Right forelimb (tissue), 1 donor: ENCODE measurements at places on chromosomes 11 and 22.

- no peak for DNase-seq
Observed at GRCh38 chr11:109789901-109790300, 303.3 kb upstream of the ZC3H12C start.

- DNase-seq = no peak
Observed at GRCh38 chr11:15336021-15336420, 221.3 kb downstream of the INSC start.

DNA sequence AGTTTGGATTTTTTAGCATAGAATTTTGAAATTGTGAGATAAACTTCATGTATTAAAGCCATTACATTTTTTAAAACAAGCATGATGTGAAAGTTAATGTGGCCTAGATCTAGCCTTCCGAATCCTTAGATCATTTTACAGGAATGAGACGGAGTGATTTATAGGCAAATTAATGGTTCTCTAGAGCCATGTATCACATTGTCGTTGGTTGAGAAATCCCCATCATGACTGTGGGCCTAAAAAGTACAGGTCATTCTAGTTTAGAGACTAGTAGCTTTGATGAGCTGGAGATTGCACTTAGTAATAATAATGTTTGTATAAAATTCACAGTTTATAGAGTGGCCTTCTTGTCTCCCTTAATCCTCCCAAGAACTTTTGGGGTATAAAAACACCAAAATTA, 7.1 kb downstream of the EWSR1 start:
- no peak for DNase-seq

- DNase-seq = no peak
Observed at GRCh38 chr11:76443268-76443980, 1.4 kb upstream of the EMSY start.

GRCh38 chr11:100232006-100232405, 455.1 kb upstream of the ARHGAP42 start:
- no peak for DNase-seq

- no peak for DNase-seq
Observed at GRCh38 chr11:34358258-34358727, 483 bp upstream of the ABTB2 start.

DNA sequence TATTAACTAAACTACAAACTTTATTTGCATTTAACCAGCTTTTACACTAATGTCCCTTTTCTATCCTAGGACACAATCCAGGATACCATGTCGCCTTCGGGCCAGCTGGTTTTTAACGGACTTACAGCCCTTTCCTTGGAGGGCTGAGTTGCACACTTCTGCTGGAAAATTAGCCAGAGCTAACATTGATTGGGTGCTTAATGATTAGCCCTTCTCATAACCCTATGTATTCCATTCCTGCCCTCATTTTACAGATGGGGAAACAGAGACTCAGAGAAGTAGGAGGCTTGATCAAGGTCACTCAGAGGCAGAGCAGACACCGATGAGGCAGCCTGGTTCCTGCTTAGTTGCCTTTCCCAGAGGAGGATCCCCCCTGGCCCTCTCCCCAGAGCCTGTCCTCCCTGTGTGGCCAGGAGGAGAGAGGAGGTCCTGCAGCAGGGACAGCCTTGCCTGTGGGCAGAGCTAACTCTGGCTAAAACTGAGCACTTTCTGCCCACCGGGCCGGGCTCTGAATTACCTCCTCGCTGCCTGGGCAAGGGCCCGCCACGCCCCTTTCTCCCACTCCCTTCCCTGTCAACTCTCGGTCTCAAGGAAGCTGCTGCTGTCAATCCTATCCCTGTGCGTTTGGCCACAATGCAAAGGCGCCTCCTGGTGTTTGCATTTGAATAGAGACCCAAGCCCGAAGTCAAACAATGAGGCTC, 59.6 kb upstream of the PAX6 start:
- DNase-seq = peak; percentile 71

- DNase-seq = no peak
Observed at GRCh38 chr11:104522650-104523049, 358.7 kb upstream of the PDGFD start.
